ENCODE measurements at places on chromosomes 6 and 20. TPM values are rescaled to one million over a fixed set of nuclear protein-coding genes. Genes with fewer than 3 reads are reported as not detected.

The PNPLA1 gene
- total RNA-seq, result not detected

The HSPA1L gene
- total RNA-seq, result 1.6 TPM

The TMEM170B gene
- 4.8 TPM for total RNA-seq

- DNase-seq, result peak; percentile 57
These were observed 42.3 kb upstream of the GATA5 start for GRCh38 chr20:62517901-62518610.

- DNase-seq, result no peak
These were observed 91.2 kb upstream of the SCGN start for GRCh38 chr6:25560865-25561264.

GRCh38 chr20:23568320-23568970, at the start of gene CST9L:
Gene CST9L, minus strand, starts transcription at chr20:23568484. Its CDS starts 34 bp downstream, at chr20:23568450.
- DNase-seq, result no peak

- no peak for DNase-seq
These were observed 862.3 kb upstream of the FLRT3 start for GRCh38 chr20:15199698-15200097.

- no peak for DNase-seq
These were observed 361.1 kb downstream of the NRN1 start for GRCh38 chr6:5645328-5646290.

DNA sequence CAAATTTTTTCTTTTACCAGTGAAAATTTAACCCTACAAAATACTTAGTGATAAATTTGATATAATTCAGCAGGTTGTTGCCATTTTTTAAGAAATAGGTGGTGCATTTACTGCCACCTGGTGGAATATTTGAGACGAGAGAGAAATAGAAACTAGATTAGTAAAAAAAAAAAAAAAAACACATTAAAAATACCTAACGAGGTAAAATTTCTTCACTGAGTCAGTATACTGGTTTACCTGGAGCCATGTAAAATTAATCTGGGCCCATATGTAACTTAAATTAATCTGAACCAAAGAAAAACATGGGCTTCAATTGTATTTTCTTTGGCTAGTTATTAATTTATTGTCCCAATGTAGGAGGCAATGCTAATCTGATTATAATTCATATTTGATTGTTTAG, 520.8 kb downstream of the EPM2A start:
- DNase-seq, result no peak

- DNase-seq, result no peak
These were observed 47.6 kb downstream of the TNFAIP3 start for GRCh38 chr6:137914530-137915193.

- no peak for DNase-seq
These were observed 67.9 kb upstream of the DOK5 start for GRCh38 chr20:54407459-54407858.
